ENCODE measurements at places on chromosomes 5 and 9.

DNA sequence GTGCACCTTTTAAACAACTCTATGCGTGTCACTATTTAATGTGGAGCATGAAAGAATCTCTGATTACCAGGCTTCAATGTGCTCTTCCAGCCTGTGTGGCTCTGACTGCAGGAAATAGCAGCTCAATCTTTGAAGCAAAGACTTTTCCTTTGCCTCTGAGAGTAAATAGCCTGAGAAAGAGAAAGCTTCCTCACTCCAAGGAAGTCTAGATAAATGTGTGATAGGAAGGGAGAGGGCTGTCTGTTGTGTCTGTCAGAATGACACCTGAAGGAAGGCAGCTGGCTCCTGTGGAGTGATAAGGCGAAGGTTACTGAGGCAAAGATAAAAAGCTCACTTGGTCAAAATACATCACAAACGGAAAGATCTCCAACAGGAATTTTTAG, 205.3 kb upstream of the HAPLN1 start:
- no peak for DNase-seq

DNA sequence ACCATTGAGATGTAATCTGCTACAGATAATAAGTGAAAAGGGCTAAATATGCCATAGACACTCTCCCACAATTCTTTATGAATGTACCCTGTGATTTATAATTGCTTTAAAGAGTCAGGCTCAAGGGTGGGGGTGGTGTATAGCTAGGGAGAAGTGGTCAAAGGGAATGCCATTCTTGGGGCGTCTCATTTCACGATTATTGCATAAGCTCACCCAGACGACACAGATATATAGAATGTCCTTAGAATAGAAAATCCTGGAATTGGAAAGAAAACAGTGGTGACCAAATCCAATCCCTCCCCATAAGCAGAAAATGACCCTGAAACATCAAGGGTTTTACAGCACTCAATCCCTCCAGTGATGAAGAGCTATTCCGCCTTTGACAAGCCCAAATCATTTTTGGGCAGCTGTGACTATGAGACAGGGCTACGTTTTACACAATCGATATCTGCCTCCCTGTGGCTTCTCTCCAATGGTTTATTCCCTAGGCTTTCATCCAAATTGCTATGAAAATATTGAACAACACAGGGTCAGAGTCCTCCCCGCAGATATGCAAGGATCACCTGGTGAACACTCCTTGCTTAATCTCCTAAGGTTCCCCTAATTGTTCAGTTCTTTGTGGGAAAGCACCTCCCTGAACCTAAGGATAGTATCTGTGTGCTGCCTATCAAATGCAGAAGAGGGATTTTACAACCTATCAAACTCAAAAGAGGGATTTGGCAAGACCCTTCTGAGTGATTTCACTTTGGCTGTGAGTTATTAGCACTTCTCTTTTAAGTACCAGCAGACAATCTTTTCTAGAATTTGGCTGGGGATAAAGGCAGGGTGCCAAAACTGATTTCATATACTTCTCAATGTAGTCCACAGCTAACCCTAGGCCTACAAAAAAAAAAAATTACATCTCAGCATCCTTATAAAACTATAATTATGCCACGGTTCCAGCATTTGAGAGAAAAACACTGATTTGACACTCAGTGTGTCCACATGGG, 144.9 kb upstream of the CDH6 start:
- DNase-seq = peak; percentile 93

DNA sequence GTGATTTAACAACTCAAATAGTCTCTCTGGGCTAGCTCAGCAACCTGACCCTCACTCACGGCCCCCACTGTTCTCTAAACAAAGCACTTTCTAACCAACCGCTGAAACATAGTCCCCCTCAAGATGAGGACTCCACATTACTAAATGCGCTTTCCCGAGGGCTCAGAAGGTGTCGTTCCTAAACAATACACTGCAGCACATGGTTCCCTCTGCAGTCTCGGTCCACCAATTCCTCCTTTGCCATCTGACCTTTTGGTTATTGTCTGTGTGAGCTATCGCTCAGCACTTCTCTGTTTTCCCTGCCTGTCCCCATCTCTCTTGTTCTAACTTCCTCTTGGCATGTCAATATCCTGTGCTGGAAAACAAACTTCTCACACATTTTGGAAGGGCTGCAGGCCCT, 7.2 kb downstream of the EPB41L4A start:
- no peak for DNase-seq

- no peak for DNase-seq
Measured at GRCh38 chr5:15655683-15656082, 155.7 kb downstream of the FBXL7 start.

GRCh38 chr5:98847054-98847453, 73.6 kb downstream of the RGMB start:
- no peak for DNase-seq

GRCh38 chr5:130452744-130453143, 548.5 kb downstream of the CHSY3 start:
- no peak for DNase-seq

DNA sequence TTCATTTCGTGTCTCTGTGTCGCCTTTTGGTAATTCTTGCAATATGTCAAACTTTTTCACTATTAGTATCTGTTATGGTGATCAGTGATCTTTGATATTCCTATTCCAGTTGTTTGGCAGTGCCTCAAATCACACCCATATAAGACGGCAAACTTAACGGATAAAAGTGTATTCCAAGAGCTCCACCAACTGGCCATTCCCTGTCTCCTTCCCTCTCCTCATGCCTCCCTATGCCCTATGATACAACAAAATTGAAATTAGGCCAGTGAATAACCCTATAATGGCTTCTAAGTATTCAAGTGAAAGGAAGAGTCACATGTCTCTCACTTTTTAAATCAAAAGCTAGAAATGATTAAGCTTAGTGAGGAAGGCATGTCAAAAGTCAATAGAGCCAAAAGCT, 74.8 kb downstream of the CDK5RAP2 start:
- no peak for DNase-seq

DNA sequence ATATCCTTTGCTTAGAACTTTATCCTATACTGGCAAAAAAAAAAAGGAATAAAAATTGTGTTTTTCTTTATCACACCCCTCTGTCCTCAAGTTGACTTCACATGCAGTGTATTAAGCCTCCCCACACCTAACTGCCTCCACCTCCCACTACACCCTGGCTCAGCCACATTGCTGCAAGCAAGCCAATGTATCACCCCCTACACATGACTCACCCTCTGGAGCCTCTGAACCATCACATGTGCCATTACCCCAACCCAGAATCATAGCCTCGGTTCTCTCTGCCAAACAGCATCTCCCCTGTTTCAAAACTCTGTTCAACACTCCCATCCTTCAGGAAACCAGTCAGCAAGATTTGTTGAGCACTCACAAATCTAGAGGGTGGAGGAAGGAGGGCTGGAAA, 209.0 kb downstream of the CWC27 start:
- DNase-seq = no peak

DNA sequence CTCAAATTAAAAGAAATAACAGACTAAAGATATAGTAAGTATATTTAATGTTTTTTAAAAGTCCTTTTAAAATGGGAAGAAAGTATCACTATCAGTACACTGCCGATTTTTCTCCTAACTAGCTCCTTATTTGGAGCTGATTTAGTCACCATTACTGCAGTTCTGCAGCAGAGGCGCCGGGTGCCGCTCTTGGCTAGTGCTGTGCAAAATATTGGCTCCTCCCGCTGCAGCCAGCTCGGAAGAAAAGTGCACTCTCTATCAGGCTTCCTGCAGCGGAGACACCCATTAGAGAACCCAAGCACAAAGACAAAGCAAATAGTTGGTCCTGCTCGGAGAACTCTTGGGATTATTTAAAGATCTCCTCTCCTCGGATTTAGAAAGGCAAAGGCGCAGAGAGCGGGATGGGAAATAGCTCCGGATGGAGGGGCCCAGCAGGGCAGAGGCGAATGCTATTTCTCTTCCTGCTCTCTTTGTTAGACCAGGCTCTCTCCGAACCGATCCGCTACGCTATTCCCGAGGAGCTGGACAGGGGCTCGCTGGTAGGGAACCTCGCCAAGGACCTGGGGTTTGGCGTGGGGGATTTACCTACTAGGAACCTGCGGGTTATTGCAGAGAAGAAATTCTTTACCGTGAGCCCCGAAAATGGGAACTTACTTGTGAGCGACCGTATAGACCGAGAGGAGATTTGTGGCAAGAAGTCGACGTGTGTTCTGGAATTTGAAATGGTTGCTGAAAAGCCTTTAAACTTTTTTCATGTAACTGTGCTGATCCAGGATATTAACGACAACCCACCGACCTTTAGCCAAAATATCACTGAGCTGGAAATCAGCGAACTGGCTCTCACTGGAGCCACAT, at the start of gene PCDHGB3:
Gene PCDHGB3 (plus strand): TSS at position 249 of the 855 bp plus-strand sequence. CDS start 153 bp downstream, at position 402.
- no peak for DNase-seq

GRCh38 chr5:141508440-141508797, 19.5 kb downstream of the PCDHGC5 start:
- DNase-seq = peak; percentile 24

DNA sequence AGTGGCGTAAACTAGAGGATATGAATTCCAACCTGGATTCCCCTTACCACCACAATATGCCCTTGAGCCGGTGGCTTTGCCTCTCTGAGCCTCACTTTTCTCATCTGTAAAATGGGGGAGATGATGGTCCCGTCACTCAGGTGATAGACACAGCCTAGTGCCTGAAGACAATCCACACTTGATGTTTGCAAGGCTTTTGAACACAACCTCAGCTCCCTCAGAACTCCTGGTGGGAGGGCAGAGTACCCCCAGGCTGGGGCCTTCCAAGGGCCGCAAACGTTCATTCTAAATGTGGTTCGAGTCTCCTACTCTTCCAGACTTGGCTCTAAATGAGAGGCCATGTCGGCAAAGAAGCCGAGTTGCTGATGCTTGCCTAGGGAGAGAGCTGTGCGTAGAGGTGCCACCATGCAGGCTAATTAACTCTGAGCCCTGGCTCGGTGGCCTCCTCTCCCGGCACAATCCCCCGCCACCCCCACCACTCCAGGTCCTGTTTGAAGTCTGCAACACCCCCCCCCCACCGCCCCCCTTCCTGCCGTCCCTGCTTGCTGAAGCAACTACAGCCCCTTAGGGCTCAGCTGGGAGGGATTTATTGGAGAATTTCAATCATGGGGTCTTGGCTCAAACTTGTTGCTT, 97.7 kb upstream of the LMX1B start:
- no peak for DNase-seq

DNA sequence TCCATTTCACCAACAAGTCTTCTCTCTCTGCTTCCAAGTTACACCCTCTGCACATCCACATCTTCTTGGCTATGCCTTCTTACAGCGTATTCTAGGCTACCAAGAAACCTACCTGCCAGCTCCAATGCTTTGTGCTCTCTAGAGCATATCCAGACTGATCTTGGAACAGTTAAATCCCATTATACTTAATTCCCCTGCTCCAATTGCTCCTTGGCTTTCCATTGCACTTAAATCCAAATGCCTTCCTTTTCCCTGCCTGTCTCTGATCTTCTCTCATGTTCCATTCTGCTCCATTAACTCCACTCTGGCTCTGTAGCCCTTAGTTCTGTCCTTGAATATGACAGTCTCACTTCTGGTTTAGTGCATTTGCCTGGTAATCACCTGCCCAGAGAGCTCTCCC, 322.4 kb downstream of the LRRC70 start:
- DNase-seq = no peak

DNA sequence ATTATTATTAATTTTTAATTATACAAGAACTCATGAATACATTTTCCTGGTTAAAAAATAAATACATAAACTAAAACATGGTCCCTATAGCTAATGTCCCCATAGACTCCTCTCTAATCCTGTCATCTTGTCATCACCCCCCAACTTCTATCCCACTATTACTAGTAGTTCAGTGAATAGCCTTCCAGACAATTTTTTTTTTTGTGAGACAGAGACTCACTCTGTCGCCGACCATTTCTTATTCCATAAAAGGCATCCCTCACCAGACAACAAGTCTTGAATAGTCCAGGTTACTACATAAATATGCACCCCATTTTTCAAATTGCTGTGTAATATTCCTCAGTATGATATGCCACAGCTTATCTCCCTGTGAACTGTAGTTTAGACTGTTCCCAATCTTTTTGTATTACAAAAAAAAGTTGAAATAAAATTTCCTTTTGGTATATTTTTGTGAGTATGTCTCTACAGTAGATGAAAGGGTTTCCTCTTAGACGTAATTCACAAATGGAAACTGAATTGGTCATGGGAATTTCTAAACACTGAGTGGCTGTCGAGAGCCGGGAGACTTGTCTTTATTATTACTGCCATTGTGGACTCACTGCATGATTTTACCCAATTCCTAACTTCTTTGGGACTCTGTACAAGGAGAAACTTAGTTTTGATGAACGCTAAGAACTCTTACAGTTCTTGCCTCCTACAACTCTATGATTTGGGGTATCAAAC, 6.4 kb upstream of the ABLIM3 start:
- no peak for DNase-seq

DNA sequence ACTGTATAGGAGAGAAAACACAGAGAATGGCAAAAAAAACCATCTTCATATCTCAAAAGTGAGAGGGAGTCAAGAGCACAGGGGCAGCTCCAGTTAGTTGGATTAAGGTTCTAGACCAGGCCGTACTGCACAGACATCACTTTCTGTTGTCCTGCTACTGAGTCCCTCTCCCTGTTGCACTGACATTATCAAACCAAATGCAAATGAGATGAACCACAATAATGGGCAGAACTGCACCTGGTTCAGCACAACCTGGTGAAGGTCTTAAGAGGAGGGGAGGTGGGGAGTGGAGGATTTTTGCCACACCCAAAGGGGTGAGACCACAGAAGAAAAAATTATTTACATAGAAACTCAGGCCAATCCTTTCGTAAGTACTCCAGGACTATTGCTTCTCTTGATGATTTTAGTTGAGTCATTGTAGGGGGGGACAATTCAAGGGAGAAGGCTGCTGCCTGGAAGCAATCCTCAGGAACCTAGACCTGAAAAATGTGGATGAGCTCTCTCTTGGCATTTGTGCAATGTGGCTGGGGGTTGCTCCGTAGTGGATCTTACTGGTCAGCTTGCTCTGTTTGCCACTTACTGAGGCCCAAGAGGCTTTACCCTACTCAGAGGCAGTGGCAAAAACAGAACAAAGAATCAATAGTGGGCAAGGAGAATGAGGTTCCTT, 94.5 kb upstream of the PPP1R2B start:
- DNase-seq = no peak

- DNase-seq = peak; percentile 64
Measured at GRCh38 chr9:113989017-113989713, 88.9 kb downstream of the AMBP start.

DNA sequence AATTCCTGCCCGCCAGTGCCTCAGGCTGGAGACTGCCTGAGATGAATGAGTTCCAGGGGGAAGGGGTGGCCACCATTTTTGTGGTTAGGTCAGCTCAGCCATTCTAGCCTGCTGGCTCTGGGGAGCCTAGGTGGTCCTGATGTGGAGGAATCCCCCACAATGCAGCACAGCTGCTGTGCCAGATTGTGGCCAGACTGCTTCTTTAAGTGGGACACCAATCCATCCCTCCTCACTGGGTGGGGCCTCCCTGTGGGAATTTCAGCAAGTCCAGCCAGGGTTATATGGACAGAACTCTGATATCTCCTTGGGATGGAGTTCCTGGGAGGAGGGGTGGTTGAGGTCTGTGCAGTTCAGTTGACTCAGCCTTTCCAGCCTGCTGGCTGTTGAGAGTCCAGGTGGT, 51.2 kb upstream of the DAP start:
- DNase-seq = no peak

All from NCI-H1092 treated with DMSO at 0.1 percent for 48 hours (cell line).